ENCODE measurements at places on chromosomes 12 and 14. TPM values are rescaled to one million over a fixed set of nuclear protein-coding genes. Genes with fewer than 3 reads are reported as not detected.

The PAPOLA gene
- 152 TPM for total RNA-seq

The HOXC10 gene
- 0.51 TPM for total RNA-seq

The GYS2 gene
- total RNA-seq = 0.05 TPM

The SALL2 gene
- total RNA-seq = 16.4 TPM

The DHRS4L2 gene
- 11.7 TPM for total RNA-seq

The PLEKHD1 gene
- 0.30 TPM for total RNA-seq

The DLGAP5 gene
- total RNA-seq = 81.7 TPM

The OR10P1 gene
- not detected for total RNA-seq

- no peak overlapping the region for H3K27ac ChIP-seq
- H3K4me3 ChIP-seq = no peak overlapping the region
- H3K36me3 ChIP-seq = no peaks in the 10 kb centered on the region
- peak; percentile 15 for DNase-seq
Observed at GRCh38 chr12:16949871-16950667, 344.1 kb upstream of the LMO3 start.

DNA sequence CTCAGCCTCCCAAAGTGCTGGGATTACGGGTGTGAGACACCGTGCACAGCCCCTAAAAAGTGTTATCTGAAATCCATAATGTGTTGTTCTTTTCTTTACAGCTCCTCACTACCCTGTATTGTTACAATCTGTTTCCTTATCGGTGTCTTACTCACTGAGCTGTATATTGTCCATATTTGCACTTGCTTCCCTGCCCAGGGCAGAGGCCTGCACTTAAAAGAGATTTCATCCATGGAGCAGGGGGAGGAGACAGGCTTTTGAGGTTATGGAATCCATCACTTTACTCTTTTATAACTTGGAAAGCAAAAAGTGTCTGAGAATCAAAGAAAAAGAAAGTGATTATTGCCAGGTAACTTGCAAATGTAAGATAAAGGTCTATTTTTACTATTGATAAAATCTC, 251.0 kb downstream of the DIO2 start:
- no peak overlapping the region for H3K4me3 ChIP-seq
- DNase-seq = no peak
- H3K27me3 ChIP-seq = no peaks in the 10 kb centered on the region
- H3K27ac ChIP-seq = no peak overlapping the region
- H3K4me1 ChIP-seq = no peaks in the 10 kb centered on the region

- H3K36me3 ChIP-seq = no peaks in the 10 kb centered on the region
- DNase-seq = peak; percentile 10
- H3K27ac ChIP-seq = no peak overlapping the region
- H3K27me3 ChIP-seq = no peaks in the 10 kb centered on the region
- H3K4me3 ChIP-seq = no peak overlapping the region
- no peaks in the 10 kb centered on the region for H3K4me1 ChIP-seq
Observed at GRCh38 chr12:116600959-116601918, 42.1 kb downstream of the MAP1LC3B2 start.

DNA sequence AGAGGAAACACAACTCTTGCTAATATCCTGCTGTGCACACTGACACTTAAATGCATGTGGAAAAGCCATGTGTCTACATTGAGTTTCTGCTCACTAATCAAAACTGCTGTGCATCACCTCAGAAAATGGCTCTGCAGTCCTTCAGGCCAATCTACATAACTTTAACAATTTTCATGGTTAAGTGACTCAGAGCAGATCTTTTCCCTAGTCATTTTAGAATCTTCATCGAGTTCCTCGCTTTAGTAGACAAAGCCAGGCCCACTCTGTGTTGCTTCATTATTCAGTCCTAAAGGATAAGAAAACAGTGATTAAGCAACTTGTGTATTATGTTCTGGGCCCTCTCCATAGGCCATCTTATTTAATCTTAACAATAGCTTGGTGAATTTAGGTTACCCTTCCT, 250.0 kb downstream of the KCNC2 start:
- 0 out of 2 replicates have a peak, but pooled peaks cover 4% of the 10 kb centered on the region for H3K4me1 ChIP-seq
- H3K36me3 ChIP-seq = no peaks in the 10 kb centered on the region
- DNase-seq = no peak
- H3K27ac ChIP-seq = no peak overlapping the region
- no peaks in the 10 kb centered on the region for H3K27me3 ChIP-seq
- H3K4me3 ChIP-seq = no peak overlapping the region

DNA sequence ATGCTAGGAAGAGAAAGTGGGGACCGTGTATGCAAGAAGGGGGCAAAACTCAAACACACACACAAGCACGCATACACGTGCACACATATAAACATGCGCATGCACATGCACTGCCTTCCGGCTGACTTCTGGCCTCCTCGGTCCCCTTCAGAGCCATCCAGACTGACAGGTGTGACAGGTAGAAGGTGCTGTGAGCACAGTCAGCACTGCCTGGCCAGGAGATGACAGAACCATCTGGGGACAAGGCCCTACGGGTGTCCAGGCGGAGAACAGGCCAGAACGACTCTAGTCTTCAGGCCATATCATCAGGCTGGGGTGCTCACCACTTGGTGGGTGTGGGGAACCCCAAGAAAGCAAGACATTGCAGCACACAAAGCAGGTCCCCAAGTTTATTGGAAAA, 7.3 kb downstream of the KRT83 start:
- H3K4me3 ChIP-seq = no peak overlapping the region
- DNase-seq = no peak
- H3K36me3 ChIP-seq = no peaks in the 10 kb centered on the region
- H3K27ac ChIP-seq = no peak overlapping the region
- H3K27me3 ChIP-seq = no peaks in the 10 kb centered on the region
- peaks cover 19% of the 10 kb centered on the region for H3K4me1 ChIP-seq

DNA sequence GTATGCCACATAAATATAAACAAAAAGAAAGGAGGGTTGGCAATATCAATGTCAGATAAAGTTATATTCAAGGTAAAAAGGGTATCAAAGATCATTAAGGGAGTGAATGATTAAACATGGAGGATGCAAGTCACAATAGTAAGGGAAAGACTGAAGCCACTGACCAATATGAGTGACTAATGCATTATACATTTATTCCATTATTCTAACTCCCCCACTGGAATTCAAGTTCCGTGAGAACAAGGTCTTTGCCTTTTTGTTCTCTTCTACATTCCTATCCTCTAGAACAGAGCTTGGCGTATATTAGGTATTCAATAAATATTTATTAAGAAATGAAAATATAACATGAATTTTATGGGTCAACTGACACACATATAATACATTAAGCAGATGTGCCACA, 30.7 kb downstream of the MAP4K5 start:
- H3K36me3 ChIP-seq = peaks cover 25% of the 10 kb centered on the region
- H3K4me3 ChIP-seq = no peak overlapping the region
- H3K4me1 ChIP-seq = no peaks in the 10 kb centered on the region
- no peaks in the 10 kb centered on the region for H3K27me3 ChIP-seq
- DNase-seq = no peak
- no peak overlapping the region for H3K27ac ChIP-seq

GRCh38 chr12:130752692-130753230, 36.7 kb upstream of the RIMBP2 start:
- H3K27me3 ChIP-seq = no peaks in the 10 kb centered on the region
- DNase-seq = no peak
- H3K4me3 ChIP-seq = no peak overlapping the region
- H3K27ac ChIP-seq = no peak overlapping the region
- H3K36me3 ChIP-seq = no peaks in the 10 kb centered on the region

- no peaks in the 10 kb centered on the region for H3K27me3 ChIP-seq
- H3K27ac ChIP-seq = no peak overlapping the region
- peak; percentile 12 for DNase-seq
- H3K36me3 ChIP-seq = no peaks in the 10 kb centered on the region
- H3K4me3 ChIP-seq = peak overlapping the region; percentile 79
Observed at GRCh38 chr14:70358631-70359030, 852 bp downstream of the COX16 start.

DNA sequence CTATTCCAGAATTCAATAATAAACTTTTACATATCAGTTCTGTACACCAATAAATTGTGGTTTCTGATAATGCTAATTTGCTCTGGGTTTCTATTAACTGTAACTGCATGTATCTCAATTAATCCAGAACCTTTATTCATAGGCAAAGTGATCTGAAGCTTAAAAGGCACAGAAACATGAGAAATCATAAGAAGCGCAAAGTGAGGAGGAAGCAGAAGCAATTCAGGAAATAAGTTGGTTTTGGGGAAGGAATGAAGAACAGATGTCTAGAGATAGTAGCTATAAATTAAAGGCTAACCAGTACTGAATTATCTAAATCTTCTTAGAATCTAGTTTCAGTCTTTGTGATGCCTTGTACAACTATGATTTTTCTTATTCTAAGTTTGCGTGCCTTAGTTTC, 24.6 kb downstream of the KERA start:
- no peak for DNase-seq
- no peaks in the 10 kb centered on the region for H3K27me3 ChIP-seq
- H3K27ac ChIP-seq = no peak overlapping the region
- H3K36me3 ChIP-seq = no peaks in the 10 kb centered on the region

- no peak overlapping the region for H3K27ac ChIP-seq
- H3K36me3 ChIP-seq = no peaks in the 10 kb centered on the region
- H3K4me1 ChIP-seq = no peaks in the 10 kb centered on the region
- no peak for DNase-seq
- H3K4me3 ChIP-seq = no peak overlapping the region
Observed at GRCh38 chr12:24079083-24079482, 129.6 kb upstream of the SOX5 start.

GRCh38 chr14:26218861-26219260, 379.0 kb downstream of the NOVA1 start:
- DNase-seq = no peak
- H3K27ac ChIP-seq = no peak overlapping the region
- no peak overlapping the region for H3K4me3 ChIP-seq
- no peaks in the 10 kb centered on the region for H3K36me3 ChIP-seq

GRCh38 chr12:125978286-125978685, 913.1 kb downstream of the AACS start:
- no peak overlapping the region for H3K27ac ChIP-seq
- H3K36me3 ChIP-seq = no peaks in the 10 kb centered on the region
- H3K4me1 ChIP-seq = no peaks in the 10 kb centered on the region
- no peaks in the 10 kb centered on the region for H3K27me3 ChIP-seq

DNA sequence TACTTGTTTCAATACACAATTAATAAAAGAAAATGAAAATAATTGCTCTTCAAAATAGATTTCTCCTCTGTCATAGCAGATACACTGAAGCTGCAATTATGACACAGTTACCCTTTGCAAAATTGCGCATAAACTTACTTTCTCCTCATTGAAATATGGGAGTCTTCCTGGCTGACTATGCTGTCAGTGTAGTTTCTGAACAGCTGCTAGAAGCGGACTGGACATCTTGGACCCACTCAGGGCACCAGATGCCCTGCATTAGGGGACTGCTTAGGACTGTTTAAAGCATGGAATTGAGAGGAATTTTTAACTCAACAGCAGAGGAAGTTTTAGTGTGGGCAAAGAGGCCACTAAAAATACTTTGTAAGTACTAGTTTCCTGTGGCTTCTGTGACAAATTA, 454.9 kb downstream of the ATP23 start:
- no peaks in the 10 kb centered on the region for H3K36me3 ChIP-seq
- no peak overlapping the region for H3K4me3 ChIP-seq
- H3K27ac ChIP-seq = no peak overlapping the region
- no peak for DNase-seq
- no peaks in the 10 kb centered on the region for H3K4me1 ChIP-seq
- peaks cover 19% of the 10 kb centered on the region for H3K27me3 ChIP-seq

- H3K27ac ChIP-seq = no peak overlapping the region
- H3K4me3 ChIP-seq = no peak overlapping the region
- H3K27me3 ChIP-seq = no peaks in the 10 kb centered on the region
- H3K4me1 ChIP-seq = peaks cover 27% of the 10 kb centered on the region
- DNase-seq = no peak
- peaks cover 36% of the 10 kb centered on the region for H3K36me3 ChIP-seq
Observed at GRCh38 chr12:108645686-108646599, 12.2 kb upstream of the SELPLG start.

GRCh38 chr14:88322504-88323085, 474 bp downstream of the KCNK10 start:
- peak overlapping the region; percentile 65 for H3K4me3 ChIP-seq
- H3K27me3 ChIP-seq = peaks cover 17% of the 10 kb centered on the region
- no peak for DNase-seq
- H3K4me1 ChIP-seq = no peaks in the 10 kb centered on the region
- H3K36me3 ChIP-seq = no peaks in the 10 kb centered on the region
- no peak overlapping the region for H3K27ac ChIP-seq

GRCh38 chr14:60757567-60758002, 23.0 kb downstream of the MNAT1 start:
- H3K36me3 ChIP-seq = peaks cover 3% of the 10 kb centered on the region
- 0 out of 2 replicates have a peak overlapping the region, but pooled peaks have one; percentile 4 for H3K27ac ChIP-seq
- H3K27me3 ChIP-seq = no peaks in the 10 kb centered on the region
- no peak overlapping the region for H3K4me3 ChIP-seq

DNA sequence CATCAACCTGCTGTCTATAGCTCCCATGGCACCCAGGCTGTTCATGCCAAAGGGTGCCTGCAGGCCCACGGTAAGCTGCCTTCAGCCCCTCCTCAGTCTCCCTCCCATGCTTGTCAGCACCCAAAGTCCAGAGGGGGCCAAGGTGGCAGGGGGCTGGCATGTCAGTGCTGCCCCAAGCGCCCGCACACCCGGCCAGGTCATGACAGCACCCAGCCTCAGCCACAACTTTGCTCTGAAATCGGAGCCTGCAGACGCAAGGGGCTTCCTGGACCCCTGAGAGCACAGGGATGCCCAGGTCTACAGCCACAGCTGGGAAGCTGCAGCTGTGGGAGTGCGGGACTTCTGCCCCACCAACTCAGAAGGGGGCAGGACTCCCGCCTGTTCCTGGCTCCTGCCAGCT, 28.5 kb upstream of the PAPLN start:
- H3K27ac ChIP-seq = no peak overlapping the region
- no peak overlapping the region for H3K4me3 ChIP-seq
- H3K36me3 ChIP-seq = peaks cover 24% of the 10 kb centered on the region
- no peaks in the 10 kb centered on the region for H3K27me3 ChIP-seq
- no peaks in the 10 kb centered on the region for H3K4me1 ChIP-seq

DNA sequence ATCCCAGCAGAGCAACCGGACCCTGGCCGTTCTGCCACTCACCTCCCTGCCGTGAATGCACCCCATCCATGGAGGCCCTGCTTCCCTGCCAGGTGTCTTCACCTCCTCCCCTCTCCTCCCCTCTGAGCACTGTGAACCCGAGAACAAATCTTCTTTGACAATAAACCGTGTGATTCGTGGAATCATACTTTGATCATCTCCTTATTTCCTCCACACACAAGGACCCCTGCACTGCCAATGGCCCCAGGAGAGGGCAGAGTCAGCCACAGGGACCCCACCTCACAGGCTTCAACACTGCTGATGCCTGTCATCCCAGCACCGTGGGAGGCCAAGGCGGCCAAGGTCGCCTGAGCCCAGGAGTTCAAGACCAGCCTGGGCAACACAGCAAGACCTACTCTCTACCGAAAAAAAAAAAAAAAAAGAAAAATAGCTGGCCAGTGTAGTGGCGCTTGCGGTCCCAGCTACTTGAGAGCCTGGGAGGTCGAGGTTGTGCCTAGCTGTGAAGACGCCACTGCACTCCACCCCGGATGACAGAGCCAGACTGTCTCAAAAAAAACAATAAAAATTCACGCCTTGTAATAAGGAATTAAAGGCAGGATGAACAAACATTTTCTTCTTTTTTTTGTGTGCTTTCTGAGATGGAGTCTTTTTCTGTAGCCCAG, 1.1 kb downstream of the XRCC3 start:
- no peak for DNase-seq
- no peaks in the 10 kb centered on the region for H3K27me3 ChIP-seq

- H3K27ac ChIP-seq = no peak overlapping the region
- H3K4me1 ChIP-seq = no peaks in the 10 kb centered on the region
- no peak overlapping the region for H3K4me3 ChIP-seq
- H3K27me3 ChIP-seq = no peaks in the 10 kb centered on the region
- H3K36me3 ChIP-seq = no peaks in the 10 kb centered on the region
- DNase-seq = no peak
Observed at GRCh38 chr12:106680280-106680679, 94.2 kb upstream of the RIC8B start.

GRCh38 chr12:105492591-105493545, 162.4 kb downstream of the C12orf75 start:
- DNase-seq = no peak
- H3K4me1 ChIP-seq = no peaks in the 10 kb centered on the region
- no peaks in the 10 kb centered on the region for H3K27me3 ChIP-seq
- no peak overlapping the region for H3K4me3 ChIP-seq

Data from SJCRH30 (cell line).